Keratinocyte (primary cell): ENCODE measurements at places on chromosomes 4 and X. TPM values are rescaled to one million over a fixed set of nuclear protein-coding genes. Genes with fewer than 3 reads are reported as not detected.

DNA sequence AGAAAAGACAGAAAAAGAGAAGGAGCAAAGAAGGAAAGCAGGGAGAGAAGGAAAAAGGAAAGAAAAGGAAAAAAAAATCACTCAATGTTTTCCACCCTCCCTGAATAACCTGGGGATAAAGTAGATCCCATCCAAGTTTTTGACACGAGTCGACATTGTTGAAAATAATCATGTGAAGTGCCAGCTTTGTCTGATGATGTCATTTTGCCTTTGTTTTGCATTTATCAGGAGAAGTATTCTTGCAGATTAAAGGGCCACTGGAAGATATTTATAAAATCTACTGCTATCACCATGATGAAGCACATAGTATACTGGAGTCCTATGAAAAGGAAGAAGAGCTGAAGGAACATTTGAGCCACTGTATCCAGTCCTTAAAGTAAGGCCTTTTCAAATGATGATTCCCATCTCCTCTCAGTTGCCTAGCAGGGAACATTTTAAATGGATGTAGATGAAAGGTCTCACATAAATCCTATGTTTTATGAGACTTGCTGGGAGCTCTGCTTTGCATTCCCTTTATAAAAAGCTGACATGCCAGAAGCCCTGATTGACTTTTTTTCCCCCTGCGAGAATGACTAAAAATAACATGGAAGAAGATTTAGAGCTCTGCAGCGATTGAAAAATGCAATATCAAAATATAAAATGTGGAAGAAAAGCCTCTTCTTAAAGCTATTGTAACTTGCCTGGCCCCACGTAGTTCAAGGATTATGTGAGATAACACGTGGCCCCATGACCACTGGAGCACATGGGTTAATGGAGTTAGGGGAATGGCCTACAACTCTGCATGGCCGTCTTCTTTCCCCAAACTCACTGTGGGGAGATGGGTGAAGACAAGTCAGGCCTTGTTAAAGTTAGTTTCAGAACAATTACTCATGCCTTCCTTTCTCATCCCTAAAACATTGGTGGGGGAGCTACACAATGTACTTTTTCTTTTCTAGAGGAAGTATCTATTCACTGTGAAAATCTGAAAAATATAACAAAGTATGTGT lies 77.5 kb downstream of the INTS12 start:
- no peak for DNase-seq

Gene PLA2G12A
- polyA plus RNA-seq: 14.8 to 80.8 TPM (median 63.7 TPM) in 3 replicates

DNA sequence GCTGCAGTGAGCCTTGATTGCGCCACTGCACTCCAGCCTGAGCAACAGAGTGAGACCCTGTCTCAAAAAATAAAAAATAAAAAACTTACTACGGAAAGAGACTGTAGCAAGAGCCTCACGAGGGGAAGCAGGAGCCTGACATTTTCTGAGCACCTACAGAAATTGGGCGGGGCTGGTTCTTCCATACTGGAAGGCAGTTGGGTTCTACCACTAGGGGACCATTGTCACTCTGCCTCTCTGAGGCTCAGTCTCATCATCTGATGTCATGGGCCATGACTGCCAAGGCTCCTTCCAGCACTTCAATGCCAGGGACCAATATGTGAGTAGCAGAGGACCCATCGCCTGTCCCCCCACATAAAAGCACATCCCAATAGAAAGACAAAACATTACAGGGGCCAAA lies 8.2 kb downstream of the SH3KBP1 start:
- no peak for DNase-seq

Gene HMGB3
- polyA plus RNA-seq: 24.1 to 101 TPM (median 72.4 TPM) in 3 replicates

Gene BBS12
- polyA plus RNA-seq: 2.3 to 2.5 TPM (median 2.4 TPM) in 3 replicates

Gene LRCH2
- not detected in 3 replicates for polyA plus RNA-seq

Gene STPG2
- polyA plus RNA-seq: 0.07 TPM in 1 of 3 replicates, not detected in the others

GRCh38 chr4:146932116-146932515 lies 13.5 kb downstream of the TTC29 start:
- DNase-seq: no peak

Gene FGFBP1
- 1,464 to 2,372 TPM (median 2,189 TPM) in 3 replicates for polyA plus RNA-seq

- no peak for DNase-seq
Measured at GRCh38 chr4:1208266-1208961, 36.0 kb upstream of the SPON2 start.

- no peak for DNase-seq
Measured at GRCh38 chrX:51891821-51892551, 1.4 kb upstream of the MAGED1 start.

DNA sequence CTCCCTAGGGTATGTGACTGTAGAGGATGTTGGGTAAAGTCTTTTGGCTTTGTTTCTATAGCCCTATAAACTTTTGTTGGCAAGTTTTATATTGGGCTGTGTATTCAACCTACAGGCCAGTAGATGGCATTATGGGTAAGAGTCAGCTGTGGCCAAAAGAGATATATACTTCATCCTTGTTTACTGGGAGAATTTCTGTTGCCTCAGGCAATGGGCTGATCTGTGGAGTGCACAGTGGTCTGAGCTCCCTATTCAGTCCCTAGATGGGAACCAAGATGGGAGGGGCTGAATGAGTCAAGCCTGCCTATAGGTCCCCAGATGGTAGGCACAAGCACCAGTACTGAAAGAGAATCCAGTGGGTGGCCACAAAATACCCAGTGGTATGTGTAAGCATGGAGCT lies 580.6 kb downstream of the EPHA5 start:
- DNase-seq: no peak

DNA sequence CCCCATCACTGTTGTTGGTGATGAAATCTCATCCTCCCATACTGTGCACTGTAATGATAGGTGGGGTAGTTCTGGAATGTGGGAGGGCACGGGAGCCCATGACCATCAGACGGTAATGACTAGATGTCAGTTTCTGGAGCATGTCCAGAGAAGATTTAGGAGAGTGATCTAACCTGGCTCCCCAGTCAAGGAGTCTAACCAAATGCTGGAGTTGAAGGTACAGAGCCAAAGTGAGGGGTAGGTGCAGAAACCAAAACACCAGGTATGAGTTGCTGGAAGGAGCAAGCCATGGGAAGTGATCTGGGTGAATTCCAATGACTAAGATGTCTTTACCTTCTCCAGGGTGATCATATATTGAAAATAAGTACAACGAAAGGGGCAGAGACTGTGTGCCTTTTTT lies 296.9 kb downstream of the INPP4B start:
- peak; percentile 74 for DNase-seq

Gene MXRA5
- 6.5 to 12.9 TPM (median 7.0 TPM) in 3 replicates for polyA plus RNA-seq

GRCh38 chr4:7852568-7853185 lies 87.0 kb downstream of the AFAP1 start:
- DNase-seq: no peak

Gene HTN3
- not detected in 3 replicates for polyA plus RNA-seq
